Pulmonary artery endothelial cell (primary cell): ENCODE measurements at places on chromosomes 13 and 19.

GRCh38 chr19:40414542-40415535, 1.7 kb upstream of the PRX start:
- DNase-seq = no peak

- no peak for DNase-seq
Measured at GRCh38 chr13:76198568-76199163, 562.5 kb downstream of the LMO7 start.

DNA sequence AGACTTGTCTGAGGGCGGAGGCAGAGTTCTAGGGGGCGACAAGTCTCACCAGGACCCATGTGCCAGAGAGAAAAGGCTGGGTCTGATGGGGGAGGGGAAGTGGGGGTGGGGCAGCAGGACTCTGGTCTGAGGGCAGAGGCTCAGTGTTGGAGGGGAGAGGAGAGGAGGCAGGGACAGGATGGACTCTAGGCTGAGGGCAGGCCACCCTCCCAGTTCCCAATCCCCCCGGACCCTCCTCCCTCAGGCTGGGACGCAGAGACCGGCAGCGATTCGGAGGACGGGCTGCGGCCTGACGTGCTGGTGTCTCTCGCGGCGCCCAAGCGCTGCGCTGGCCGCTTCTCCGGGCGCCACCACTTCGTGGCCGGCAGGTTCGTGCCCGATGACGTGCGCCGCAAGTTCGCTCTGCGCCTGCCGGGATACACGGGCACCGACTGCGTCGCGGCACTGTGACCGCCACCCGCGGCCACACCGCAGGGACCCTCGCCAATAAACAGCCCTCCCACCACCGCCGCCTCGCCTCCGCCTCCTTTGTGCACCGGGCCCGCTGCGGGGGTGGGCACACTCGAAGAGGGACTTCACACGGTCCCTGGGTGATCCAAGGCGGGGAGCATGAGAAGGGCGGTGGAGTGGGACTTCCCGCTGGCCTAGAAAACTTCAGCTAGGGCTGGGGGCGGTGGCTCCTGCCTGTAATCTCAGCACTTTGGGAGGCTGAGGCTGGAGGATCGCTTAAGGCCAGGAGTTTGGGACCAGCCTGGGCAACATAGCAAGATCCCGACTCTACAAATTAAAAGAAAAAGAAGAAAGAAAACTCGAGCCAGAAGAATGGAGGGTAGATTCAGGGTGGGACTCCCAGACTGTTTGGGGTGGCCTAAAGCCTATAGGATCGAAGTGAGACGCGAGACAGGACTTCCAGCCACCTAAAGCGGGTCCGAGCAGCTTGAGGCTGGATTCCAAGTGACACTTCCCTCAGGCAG, 703 bp upstream of the CILP2 start:
- no peak for DNase-seq

- DNase-seq = no peak
Measured at GRCh38 chr13:53276265-53276664, 247.7 kb downstream of the OLFM4 start.

- no peak for DNase-seq
Measured at GRCh38 chr19:18469069-18469846, 31.3 kb upstream of the ISYNA1 start.

DNA sequence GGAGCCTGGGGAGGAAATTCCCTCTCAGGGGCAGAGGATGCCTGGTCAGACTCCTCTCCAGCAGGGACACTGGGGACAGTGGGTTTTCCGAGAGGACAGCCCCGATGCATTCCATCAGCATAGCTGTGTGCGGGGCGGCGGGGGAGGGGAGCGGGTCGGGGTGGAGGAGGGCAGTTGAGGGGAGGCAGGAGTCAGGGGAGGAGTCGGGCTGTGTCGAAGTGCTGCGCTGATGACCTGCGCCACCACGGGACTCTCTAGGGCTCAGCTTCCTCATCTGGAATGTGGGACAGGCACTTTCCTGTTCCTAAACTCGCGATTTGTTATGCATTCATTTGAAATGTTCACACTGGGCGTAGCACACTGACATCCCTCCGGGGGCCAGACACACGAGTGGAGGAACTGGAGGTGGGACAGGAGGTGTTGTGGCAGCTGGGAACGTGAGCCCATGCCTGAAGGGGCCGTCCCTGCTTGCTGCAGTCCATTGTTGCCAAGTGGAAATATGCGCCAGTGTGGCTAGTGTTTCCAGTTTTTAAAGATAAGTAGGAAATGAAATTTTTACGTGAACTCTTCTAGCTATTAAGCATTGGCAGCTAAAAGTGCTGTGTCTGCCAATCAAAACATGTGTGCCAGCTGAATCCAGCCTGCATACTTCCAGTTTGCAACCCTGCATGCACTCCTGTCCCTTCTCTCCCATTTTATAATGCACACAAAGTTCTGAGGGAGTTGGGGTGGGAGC, 43.3 kb downstream of the FLT1 start:
- peak; percentile 63 for DNase-seq

- DNase-seq = no peak
Measured at GRCh38 chr19:1827566-1828278, 15.6 kb upstream of the ATP8B3 start.

DNA sequence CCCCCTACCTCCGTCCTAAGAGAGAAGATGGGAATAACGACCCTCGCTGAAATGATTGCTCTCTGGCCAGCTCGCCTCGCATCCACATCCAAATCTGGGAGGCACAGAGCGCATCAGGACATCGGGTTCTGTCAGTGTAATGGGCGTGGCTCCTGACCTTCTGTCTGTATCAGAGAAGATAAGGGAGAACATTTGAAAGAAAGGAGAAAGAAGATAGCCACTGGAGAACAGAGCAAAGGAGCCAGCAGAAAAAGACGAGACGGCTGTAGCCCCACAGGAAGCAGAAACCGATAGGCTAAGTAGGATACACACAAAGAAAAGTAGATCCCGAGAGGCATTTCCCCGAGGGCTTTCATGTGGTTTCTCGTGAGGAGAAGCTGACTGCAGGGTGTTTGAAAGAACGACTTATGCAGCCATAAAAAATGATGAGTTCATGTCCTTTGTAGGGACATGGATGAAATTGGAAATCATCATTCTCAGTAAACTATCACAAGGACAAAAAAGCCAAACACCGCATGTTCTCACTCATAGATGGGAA, 14.0 kb upstream of the GJB2 start:
- DNase-seq = no peak

DNA sequence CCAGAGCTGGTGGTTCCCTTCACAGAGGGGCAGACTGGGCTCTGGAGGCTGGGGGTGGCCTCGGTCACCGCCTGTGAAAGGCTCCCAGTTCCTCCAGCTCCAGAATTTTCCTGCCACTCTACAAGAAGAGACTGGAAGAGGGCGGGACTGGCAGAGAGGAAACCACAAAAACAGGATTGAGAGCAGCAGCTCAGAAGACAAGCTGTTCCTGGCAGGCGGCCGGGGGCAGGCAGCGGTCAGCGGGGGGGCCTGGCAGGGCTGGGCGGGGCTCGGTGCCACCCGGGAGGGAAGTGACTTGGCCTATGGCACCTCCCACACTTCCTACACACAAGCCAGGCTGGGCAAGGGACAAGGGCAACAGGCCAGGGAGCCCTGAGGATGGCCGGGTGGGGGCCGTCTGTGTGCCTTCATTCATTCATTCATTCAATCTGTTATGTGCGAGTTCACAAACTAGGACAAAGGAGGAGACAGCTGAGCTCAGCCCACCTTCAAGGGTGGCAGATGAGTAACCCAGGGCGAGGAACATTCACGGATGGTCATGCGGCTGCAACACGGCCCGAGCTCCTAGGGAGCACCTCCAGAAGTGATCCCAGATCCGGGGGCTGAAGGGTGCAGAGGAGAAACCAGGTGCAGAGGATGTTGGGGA, 16.9 kb upstream of the BTBD2 start:
- peak; percentile 68 for DNase-seq

DNA sequence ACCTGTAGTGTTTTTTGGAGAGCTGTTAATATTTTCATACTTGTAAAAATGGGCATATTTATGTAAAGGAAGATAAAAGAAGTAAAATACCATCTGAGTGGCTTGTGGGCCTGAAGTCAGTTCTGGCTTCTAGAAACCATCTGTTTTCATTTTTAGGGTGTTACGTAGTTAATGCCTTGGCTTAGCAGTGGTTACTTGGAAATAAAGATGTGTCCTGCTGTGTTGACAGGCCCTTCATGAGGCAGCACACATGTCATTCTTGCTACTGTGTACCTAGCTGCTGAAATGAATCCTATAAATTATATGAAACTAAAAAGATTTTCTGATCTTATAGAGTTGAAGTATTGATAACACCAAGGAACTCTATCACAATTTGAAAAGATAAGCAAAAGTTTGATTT, 16.0 kb downstream of the ILF3 start:
- DNase-seq = no peak

DNA sequence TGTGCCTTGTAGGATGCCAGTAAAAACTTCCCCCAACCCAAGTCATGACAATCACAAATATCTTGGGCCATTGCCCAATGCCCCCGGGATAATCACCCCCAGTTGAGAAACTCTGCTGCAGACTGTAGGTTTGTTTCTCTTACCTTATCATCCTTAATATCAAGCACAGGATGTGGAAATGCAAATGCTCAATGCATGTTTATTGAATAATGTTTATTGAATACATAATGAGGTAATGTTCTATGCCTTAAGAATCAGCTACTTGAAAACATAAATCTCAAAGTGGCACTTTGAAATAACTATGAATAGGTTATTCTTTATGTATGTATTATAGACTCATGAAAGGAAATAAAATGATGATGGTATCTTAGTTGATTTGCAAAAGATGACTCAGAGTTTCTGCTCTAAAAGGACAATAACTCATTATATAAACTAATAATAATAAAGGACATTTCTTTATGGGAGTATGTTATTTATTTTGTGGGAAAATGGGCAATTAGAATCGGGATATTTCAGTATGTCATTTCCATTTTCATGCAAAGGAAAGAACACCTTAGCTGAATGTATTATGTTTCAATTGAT, 414.2 kb downstream of the EFNB2 start:
- no peak for DNase-seq

- peak; percentile 27 for DNase-seq
Measured at GRCh38 chr13:98839856-98840769, 87.6 kb upstream of the SLC15A1 start.

DNA sequence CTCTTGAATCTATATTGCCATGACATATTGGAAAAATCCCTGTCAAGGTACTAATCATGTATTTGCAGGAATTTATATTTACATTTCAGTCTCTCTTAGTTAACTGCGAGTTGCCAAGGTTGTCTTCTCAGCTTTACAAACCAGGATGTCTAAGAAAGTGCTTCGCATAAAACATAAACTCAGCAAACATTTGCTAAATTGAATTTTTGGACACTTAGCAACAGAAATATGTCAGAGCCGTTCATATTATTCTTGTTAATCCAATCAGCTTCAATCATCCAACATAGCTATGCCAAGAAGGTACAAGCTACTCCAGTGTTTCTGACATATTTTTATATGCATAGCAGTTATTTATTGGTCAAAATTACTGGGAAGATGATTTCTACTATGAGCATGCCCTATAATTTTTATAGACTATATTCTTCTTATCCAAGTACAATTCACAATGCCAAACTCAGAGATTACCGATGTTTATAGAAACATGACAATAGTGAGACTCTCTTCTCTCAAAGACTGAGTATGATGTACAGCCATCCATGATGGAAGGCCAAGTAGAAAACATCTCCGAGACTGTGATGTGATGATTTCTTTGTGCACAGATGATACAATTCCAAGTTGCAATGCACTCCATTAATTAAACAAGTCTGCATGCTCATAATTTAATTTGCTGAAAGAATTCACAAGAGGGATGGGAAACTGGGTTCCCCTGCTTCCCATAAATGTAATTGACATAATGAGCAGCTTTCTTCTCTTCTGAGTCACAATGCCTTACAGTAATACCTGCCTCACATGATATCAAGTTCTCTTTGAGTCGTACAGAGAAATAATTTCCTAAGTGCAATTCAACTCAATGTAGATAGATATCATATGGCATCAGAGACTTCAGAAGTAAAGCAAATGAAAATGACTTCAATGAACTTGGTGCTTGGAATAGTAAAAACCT, 776.3 kb downstream of the EFNB2 start:
- DNase-seq = no peak

DNA sequence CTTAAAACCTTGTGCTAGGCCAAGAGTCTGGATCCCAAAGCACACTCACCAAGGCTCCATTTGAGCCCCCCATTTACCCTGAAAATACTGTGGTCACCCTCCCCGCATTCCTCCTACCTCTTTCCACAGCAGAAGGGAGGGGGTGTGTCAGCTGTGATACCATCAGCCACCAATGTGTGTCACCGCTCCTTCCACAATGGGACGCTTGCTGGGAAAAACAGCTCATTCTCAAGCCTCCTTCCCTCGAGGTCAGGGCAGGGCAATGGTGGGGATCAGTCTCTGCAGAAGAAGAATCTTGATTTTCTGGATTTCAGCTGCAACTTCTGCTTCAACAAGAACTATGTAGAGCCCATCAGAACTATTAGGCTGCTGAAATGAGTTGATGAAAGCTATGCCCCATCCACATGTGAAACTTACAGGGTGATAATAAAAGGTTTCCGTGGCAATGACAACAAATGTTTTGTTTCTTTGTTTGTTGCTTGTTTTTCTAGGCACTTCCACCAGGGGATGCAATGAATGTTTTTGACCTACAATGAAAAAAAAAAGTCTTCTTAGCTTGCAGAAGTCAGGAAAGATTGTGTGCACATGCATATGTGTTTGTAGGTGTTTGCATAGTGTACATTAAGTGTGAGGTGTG, 26.4 kb upstream of the ZNF507 start:
- no peak for DNase-seq

- DNase-seq = no peak
Measured at GRCh38 chr19:38852231-38853044, 2.7 kb upstream of the HNRNPL start.

DNA sequence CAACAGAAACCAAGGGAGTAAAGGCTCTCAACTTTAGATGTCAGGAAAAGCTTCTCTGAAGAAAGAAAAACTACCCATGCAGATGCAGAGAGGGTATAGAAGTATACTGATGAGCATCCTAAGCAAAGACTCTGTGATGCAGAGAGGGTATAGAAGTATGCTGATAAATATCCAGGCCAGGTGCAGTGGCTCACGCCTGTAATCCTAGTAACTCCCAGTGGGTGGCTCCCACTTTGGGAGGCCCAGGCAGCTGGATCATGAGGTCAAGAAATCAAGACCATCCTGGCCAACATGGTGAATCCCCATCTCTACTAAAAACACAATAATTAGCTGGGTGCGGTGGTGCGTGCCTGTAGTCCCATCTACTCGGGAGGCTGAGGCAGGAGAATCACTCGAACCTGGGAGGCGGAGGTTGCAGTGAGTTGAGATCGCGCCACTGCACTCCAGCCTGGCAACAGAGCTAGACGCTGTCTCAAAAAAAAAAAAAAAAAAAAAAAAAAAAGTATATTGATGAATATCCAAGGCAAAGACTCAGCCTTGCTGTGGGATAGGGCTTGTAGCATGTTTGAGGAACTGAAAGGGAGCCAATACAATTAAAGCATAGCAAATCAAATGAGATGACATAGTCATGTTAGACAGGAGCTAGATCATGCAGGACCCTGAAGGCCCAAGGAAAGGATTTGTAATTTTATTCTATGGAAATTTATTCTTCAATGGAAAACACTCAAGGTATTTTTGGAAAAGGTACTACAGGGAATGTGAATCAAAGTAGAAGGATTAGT, 14.9 kb downstream of the UBL3 start:
- DNase-seq = no peak
